ENCODE measurements at places on chromosomes 7 and 10. TPM values are rescaled to one million over a fixed set of nuclear protein-coding genes. Genes with fewer than 3 reads are reported as not detected.

NPFFR1 gene
- 0.05 TPM for total RNA-seq

PDE6C gene
- total RNA-seq = not detected

ABCB4 gene
- not detected for total RNA-seq

COL17A1 gene
- 41.3 TPM for total RNA-seq

PHF14 gene
- total RNA-seq = 48.7 TPM

PNLIPRP1 gene
- total RNA-seq = not detected

RNF133 gene
- 0.41 TPM for total RNA-seq

CALML5 gene
- 6.3 TPM for total RNA-seq

MKX gene
- total RNA-seq = not detected

DNAJC1 gene
- total RNA-seq = 19.1 TPM

ATOH7 gene
- total RNA-seq = not detected

LRIT1 gene
- total RNA-seq = not detected

CCDC3 gene
- 0.13 TPM for total RNA-seq

ANKRD7 gene
- 2.4 TPM for total RNA-seq

SFMBT2 gene
- 0.07 TPM for total RNA-seq

LOXL4 gene
- total RNA-seq = 2.5 TPM

DEPP1 gene
- 15.1 TPM for total RNA-seq

NCF1 gene
- 0.41 TPM for total RNA-seq

CALD1 gene
- total RNA-seq = 97.5 TPM

MMP21 gene
- not detected for total RNA-seq

TEX47 gene
- not detected for total RNA-seq

LLCFC1 gene
- total RNA-seq = not detected

NRCAM gene
- 42.6 TPM for total RNA-seq

GIMAP7 gene
- total RNA-seq = not detected

VWDE gene
- total RNA-seq = 28.8 TPM

AS3MT gene
- 0.22 TPM for total RNA-seq

TMEM273 gene
- 2.2 TPM for total RNA-seq

FAM200A gene
- total RNA-seq = 7.1 TPM

COL13A1 gene
- 0.73 TPM for total RNA-seq

PRKG1 gene
- 0.68 TPM for total RNA-seq

LRRN3 gene
- total RNA-seq = not detected

GNGT1 gene
- total RNA-seq = not detected

TAS2R41 gene
- not detected for total RNA-seq

CALHM3 gene
- total RNA-seq = 13.1 TPM

HOXA9 gene
- 2.5 TPM for total RNA-seq

TNS3 gene
- 143 TPM for total RNA-seq

HIF1AN gene
- 42.0 TPM for total RNA-seq

STAG3 gene
- 0.83 TPM for total RNA-seq

CFTR gene
- total RNA-seq = not detected

SRGN gene
- total RNA-seq = 57.4 TPM

SKIDA1 gene
- 0.65 TPM for total RNA-seq

PPP1R3A gene
- not detected for total RNA-seq

R3HCC1L gene
- total RNA-seq = 7.0 TPM

CPA4 gene
- total RNA-seq = 9.8 TPM

ADRA2A gene
- not detected for total RNA-seq

NRAP gene
- not detected for total RNA-seq

SPDYE11 gene
- total RNA-seq = not detected

NEURL1 gene
- total RNA-seq = 4.8 TPM

STAMBPL1 gene
- 7.6 TPM for total RNA-seq

BICC1 gene
- total RNA-seq = not detected

WNT8B gene
- total RNA-seq = not detected

ELAPOR2 gene
- 11.0 TPM for total RNA-seq

SCD gene
- 220 TPM for total RNA-seq

RASA4B gene
- total RNA-seq = 5.8 TPM

PLEKHS1 gene
- 4.9 TPM for total RNA-seq

ADAP1 gene
- total RNA-seq = 73.9 TPM

Measured in PC-9 (cell line).